ENCODE measurements at places on chromosomes 13 and 19. TPM values are rescaled to one million over a fixed set of nuclear protein-coding genes. Genes with fewer than 3 reads are reported as not detected.
A peak's percentile ranks its signal among the peaks of the same experiment; 100 is the strongest.

DNA sequence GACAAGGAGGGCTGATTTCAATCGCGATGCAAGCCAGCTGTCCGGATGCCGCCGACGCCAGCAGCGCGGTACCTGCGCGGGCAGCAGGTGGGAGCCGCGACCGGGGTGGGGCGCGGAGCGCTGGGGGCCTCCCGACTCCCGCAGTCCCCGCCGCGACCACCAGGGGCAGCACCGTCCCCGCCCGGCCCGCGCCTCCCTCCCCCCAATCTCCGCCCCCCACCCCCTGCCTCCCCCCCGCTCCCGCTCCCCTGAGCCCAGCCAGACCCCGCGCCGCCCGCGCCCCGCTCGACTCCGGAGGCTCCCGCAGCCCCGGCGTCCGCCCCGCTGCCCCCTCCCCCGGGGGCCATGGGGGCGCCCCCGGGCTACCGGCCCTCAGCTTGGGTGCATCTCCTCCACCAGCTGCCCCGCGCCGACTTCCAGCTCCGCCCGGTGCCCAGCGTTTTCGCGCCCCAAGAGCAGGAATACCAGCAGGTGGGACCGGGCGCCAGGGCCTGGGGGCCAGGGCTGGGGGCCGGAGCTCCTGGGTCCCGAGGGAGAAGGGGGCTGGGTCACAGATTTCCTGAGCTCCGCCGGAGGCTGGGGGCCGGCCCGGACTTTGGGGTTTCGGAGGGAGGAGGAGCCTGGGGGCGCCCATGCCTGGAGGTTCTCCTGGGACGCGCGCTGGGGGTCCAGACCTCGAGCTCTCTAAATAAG is at the start of gene TTYH1:
TSS of gene TTYH1 (plus strand) at position 257 of the 693 bp plus-strand sequence. CDS start at position 346, 89 bp downstream.
- peak within 1 kb of the TSS; percentile 31 for H3K27ac ChIP-seq
- peak within 1 kb of the TSS; percentile 38 for H3K4me3 ChIP-seq
- H3K27me3 ChIP-seq, result no peaks in the 10 kb centered on the region
- peaks cover 30% of the 10 kb centered on the region for H3K4me1 ChIP-seq
- H3K36me3 ChIP-seq, result no peaks in the 10 kb centered on the region
- no peak for DNase-seq

Gene ZNF626
- total RNA-seq, result 13.0 TPM

GRCh38 chr13:31093145-31093885 is 68.4 kb downstream of the HSPH1 start:
- H3K4me1 ChIP-seq, result no peaks in the 10 kb centered on the region
- no peaks in the 10 kb centered on the region for H3K27me3 ChIP-seq
- no peak for DNase-seq

Gene FARP1
- total RNA-seq, result 56.5 TPM

DNA sequence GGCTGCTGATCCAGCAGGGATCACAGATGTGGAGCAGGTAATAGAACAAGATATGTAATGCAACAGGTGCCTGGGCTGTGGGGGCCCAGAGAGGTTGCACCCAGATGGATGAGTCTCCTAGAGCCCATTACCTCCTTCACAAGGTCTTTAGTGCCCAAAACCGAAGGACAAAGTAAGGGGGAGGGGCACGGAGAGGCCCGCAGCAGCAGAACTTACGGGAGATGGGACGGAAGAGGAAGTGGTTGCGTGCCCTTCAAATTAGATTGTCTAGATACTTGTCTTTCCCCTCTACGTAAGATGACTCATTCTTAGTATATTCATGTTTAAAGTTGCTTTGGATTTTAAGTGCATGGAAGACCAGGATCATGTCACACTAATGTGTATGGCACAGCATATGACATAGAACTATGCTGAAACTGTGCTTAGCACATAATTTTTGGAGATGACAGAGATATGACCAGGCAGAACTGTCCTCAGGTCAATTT is 5.7 kb upstream of the MRPS31 start:
- H3K27me3 ChIP-seq, result no peaks in the 10 kb centered on the region
- no peaks in the 10 kb centered on the region for H3K36me3 ChIP-seq
- no peak for DNase-seq
- H3K27ac ChIP-seq, result no peak overlapping the region

DNA sequence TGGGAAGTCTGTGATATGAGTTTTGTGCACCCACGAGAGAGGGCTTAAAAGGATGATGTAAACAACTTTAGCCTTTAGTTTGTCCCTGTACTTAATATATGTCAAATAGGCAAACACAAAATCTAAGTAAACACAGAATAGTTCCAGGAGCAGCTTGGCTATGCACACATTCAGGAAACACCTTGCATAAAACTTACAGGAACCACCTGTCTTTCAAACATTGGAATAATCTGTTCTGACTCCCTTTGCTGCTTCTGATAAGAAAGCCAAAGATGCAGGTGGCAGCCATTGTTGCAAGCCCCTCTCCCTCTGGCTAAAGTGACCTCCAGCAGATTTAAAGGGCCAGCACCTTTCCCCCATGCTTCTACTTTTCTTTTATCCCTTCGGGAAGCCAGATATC is 4.7 kb downstream of the EEF1AKMT1 start:
- H3K27me3 ChIP-seq, result no peaks in the 10 kb centered on the region
- no peak for DNase-seq
- H3K27ac ChIP-seq, result no peak overlapping the region
- no peak overlapping the region for H3K4me3 ChIP-seq
- H3K4me1 ChIP-seq, result peaks cover 8% of the 10 kb centered on the region
- H3K36me3 ChIP-seq, result peaks cover 22% of the 10 kb centered on the region

GRCh38 chr19:36939153-36939552 is 23.0 kb downstream of the ZNF568 start:
- DNase-seq, result no peak
- H3K4me1 ChIP-seq, result no peaks in the 10 kb centered on the region
- no peak overlapping the region for H3K4me3 ChIP-seq
- peaks cover 68% of the 10 kb centered on the region for H3K36me3 ChIP-seq
- H3K27ac ChIP-seq, result no peak overlapping the region
- H3K27me3 ChIP-seq, result no peaks in the 10 kb centered on the region

- H3K27me3 ChIP-seq, result no peaks in the 10 kb centered on the region
- no peaks in the 10 kb centered on the region for H3K4me1 ChIP-seq
- H3K4me3 ChIP-seq, result no peak overlapping the region
- DNase-seq, result no peak
These were observed 8.1 kb downstream of the FARP1 start for GRCh38 chr13:98150832-98151479.

DNA sequence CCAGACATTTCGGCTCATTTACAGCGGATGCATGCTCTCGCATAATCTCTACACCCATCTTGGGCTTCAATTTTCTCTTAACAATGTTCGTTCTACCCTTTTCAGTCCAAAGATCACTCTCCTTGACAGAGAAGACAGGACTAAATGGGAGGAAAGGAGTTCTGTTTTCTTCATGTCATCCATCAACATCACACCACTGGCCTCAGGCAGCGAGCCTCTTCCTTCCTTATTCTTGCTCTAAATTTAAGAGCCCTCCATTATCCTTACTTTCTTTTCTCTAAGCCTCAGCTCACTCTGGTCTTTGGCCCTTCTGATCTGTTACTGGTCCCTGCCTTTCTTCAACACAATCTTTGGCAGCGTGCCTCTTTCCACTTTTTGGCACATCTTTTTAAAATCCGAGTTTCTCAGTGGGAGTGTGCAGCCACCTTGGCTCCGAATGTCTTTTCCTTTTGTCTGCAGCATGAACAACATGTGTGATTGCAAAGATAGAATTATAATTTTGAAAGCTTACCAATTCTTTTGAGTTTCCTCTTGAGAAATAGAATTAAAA is 98.7 kb downstream of the FAM216B start:
- H3K27ac ChIP-seq, result no peak overlapping the region
- no peaks in the 10 kb centered on the region for H3K27me3 ChIP-seq
- no peak overlapping the region for H3K4me3 ChIP-seq
- DNase-seq, result no peak
- no peaks in the 10 kb centered on the region for H3K36me3 ChIP-seq

DNA sequence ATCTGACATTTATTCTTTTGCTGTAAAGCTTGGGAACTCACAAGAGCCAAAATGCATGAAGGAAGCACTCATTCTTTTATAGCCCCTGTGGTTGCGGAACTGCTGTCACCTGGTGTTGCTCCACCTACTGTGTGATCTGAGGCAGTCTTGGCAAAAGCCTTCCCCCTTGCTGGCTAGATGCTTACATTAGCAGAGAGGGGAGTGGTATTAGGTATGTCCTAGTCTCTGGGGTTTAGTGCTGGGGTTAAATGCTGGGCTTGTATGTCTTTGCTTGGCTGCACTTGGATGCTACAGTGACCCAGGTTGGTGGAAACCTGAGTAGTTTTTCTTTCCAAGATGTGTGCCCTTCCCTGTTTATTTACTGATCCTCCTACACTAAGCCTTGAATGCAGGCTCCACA is 99.3 kb downstream of the WDFY2 start:
- no peaks in the 10 kb centered on the region for H3K27me3 ChIP-seq
- DNase-seq, result no peak
- no peak overlapping the region for H3K4me3 ChIP-seq
- no peak overlapping the region for H3K27ac ChIP-seq
- H3K4me1 ChIP-seq, result no peaks in the 10 kb centered on the region

DNA sequence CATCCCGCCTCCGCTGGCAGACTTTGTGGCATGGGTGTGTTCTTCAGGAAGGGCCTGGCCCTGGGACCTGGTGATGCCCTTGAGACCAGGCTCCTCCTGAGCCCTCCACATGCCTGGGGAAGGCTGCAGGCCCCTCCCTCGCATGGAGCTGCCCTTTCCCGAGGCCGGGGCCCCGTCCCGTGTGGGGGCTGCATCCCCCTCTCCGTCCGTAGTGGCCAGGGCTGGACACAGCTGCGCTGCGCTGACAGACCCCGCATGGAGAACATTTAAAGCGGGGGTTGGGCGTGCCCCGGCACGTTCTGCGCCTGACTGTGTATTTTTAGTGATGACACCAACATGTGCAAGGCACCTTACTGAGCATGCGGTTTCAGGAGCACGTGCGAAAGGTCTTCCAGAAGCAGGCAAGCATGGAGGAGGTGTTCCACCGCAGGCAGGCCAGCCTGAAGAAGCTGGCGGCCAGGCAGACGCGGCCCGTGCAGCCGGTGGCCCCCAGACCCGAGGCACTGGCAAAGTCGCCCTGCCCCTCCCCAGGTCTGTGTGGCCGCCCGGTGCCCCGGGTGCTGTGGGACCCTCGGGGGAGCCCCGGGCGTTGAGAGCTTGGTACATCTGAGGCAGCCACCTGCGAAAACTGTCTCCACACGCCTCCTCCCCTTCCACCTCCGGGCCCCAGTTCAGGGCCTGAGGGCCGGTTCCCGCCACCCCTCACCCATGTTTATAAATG is 28.8 kb upstream of the F7 start:
- H3K27me3 ChIP-seq, result no peaks in the 10 kb centered on the region
- H3K36me3 ChIP-seq, result peaks cover 5% of the 10 kb centered on the region
- H3K4me1 ChIP-seq, result no peaks in the 10 kb centered on the region
- no peak overlapping the region for H3K27ac ChIP-seq
- DNase-seq, result no peak

Gene SYNGR4
- total RNA-seq, result not detected

Gene TOMM40
- 41.2 TPM for total RNA-seq

DNA sequence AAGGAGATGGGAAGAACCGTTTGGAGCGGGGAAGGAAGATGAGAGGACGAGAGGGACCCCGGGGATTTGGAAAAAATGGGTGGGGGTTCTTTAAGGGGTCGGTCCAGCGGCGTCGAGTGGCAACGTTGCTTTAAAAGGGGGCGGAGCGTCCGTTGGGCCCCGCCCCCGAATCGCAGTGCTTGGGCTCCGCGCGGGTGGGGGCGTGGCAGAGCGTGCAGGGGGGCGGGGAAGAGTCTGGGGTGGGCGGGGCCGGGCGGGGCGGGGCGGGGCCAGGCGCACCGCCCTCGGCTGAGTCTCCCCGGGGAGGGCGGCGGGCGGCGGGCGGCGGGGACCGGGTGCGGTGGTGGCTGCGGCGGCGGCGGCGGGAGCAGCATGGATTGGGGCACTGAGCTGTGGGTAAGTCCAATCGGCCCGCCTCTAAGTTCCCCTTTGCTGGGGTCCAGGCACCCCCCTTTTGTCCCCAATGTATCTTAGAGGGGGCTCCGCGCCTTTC is at the start of gene TRIP10:
TSS of gene TRIP10 (plus strand) at position 291 of the 493 bp plus-strand sequence. CDS start at position 373, 82 bp downstream.
- peaks cover 18% of the 10 kb centered on the region for H3K36me3 ChIP-seq
- no peaks in the 10 kb centered on the region for H3K27me3 ChIP-seq
- H3K4me3 ChIP-seq, result peak within 1 kb of the TSS; percentile 95
- H3K4me1 ChIP-seq, result peaks cover 65% of the 10 kb centered on the region

Gene FPR3
- 8.3 TPM for total RNA-seq

Gene ZNF446
- total RNA-seq, result 18.7 TPM

DNA sequence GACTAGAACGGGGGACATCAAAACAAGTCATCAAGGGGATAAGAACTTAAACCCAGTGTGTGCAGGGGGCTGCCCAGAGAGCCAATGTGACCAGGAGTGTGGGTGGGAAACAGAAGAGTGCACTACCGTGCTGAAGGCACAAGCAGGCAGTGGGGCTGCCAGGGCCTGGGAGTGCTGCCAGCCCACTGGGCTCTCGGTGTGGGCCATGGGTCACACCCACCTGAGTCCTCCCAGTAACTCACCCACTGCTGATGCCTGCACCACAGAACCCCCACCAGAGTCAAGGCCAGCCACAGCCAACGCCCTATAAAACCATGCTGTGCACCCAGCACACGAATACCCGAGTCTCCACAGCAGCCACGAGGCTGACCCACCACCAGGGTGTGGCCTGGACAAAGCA is 8.5 kb downstream of the MED26 start:
- peaks cover 8% of the 10 kb centered on the region for H3K36me3 ChIP-seq
- no peak for DNase-seq
- H3K27ac ChIP-seq, result no peak overlapping the region
- H3K27me3 ChIP-seq, result no peaks in the 10 kb centered on the region
- no peak overlapping the region for H3K4me3 ChIP-seq

DNA sequence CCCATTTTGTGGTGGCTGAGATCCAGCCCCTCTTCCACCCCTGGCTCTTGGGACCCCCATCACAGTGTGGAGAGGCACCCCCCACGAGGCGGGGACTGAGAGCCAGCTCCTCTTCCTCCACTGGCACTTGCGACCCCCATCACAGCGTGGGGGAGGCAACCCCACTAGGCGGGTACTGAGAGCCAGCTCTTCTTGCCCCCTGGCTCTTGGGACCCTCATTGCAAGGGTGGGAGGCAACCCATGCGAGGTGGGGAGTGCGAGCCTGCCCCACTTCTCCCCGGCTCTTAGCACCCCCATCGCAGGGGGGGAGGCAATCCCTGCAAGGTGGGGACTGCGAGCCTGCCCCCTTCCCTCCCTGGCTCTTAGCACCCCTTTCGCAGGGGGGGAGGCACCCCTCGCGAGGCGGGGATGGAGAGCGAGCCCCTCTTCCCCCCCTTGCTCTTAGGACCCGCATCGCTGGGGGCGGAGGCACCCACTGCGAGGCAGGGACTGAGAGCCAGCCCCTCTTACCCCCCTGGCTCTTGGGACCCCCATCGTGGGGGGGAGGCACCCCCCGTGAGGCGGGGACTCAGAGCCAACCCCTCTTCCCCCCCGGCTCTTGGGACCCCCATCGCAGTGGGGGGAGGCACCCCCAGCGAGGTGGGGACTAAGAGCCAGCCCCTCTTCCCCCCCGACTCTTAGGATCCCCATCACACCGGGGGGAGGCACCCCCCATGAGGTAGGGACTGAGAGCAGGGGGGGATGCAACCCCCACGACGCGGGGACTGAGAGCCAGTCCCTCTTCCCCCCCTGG is 364.6 kb upstream of the SPRY2 start:
- H3K36me3 ChIP-seq, result no peaks in the 10 kb centered on the region
- no peaks in the 10 kb centered on the region for H3K27me3 ChIP-seq
- no peak for DNase-seq
- H3K27ac ChIP-seq, result no peak overlapping the region
- no peak overlapping the region for H3K4me3 ChIP-seq
